ENCODE measurements at places on chromosomes 7 and 10.

GRCh38 chr7:107982918-107983389 lies 20.0 kb downstream of the LAMB1 start:
- no peak for DNase-seq

DNA sequence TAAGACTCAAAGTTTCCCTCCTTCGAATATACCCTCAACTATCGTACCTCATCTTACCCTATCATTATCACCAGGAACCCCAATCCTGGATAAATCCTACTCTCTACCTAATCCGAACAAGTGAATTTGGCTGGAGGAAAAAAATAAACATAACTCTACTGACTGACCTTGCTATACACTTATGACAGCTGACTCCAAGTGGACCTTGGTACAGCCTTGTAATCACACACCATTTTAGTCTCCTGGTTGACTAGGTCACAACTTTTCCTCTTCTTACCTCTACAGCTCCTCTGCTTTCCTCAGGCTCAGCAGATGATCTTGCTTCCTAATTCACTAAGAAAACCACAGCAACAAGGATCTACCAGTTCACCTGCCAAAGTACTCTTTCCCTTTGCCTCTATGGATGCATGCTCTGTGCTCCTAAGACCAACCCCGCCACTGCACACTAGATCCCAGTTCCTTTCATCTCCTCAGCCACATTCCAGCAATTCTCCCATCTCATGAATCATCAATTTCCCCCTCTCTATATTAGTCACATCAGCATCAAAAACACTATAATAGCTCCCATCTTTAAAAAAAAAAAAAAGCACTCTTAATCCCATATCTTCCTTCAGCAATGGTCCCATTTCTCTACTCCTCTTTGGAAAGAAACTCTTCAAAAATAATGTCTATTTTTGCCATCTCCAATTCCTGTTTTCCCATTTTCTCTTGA lies 35.5 kb downstream of the COA1 start:
- no peak for DNase-seq

DNA sequence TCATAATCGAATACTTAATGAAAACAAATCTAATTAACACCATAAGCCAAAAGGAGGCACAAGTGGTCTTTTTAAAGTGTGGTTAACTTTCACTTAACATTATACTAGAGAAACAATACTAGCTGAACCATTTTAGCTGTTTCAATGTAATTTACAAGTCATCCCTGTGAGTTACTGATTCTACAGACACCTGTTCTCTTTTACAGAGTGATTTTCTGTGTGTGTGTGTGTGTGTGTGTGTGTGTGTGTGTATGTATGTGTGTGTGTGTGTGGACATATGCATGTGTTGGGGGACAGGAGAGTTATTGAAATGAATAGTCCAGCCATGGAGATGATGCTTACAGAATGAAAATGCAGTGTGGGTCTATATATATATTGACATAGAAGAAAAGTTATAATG lies 200.2 kb downstream of the DNAJC1 start:
- DNase-seq = no peak

DNA sequence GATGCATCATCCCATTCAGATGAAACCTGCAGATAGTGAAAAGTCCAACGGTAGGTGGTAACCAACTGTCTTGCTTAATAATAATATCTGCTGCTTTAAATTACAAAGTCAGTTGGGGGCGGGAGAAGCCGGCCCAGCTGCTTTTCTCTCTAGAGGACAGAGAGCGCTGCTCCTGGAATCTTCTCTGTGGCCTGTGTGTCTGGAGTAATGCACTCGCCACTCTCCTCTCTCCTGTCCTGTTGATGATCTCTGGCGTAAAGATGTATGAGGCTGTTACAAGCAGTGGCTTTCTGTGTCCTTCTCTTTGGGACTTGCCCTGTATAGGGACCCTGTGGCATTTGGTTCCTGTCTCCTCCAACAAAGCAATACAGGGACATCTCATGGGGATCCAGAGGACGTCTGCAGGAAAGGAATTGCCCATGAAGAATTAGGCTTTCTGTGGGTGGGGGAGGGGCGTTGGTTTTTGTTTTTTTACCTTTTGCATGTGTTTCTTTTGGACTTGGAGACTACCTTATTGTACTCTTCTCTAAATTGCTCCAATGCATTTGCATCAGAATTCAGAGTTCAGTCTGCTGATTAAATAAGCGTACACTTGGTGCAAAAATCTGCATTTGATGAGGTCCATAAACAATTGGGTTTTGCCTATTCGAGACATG lies 231.6 kb downstream of the CELF2 start:
- no peak for DNase-seq

DNA sequence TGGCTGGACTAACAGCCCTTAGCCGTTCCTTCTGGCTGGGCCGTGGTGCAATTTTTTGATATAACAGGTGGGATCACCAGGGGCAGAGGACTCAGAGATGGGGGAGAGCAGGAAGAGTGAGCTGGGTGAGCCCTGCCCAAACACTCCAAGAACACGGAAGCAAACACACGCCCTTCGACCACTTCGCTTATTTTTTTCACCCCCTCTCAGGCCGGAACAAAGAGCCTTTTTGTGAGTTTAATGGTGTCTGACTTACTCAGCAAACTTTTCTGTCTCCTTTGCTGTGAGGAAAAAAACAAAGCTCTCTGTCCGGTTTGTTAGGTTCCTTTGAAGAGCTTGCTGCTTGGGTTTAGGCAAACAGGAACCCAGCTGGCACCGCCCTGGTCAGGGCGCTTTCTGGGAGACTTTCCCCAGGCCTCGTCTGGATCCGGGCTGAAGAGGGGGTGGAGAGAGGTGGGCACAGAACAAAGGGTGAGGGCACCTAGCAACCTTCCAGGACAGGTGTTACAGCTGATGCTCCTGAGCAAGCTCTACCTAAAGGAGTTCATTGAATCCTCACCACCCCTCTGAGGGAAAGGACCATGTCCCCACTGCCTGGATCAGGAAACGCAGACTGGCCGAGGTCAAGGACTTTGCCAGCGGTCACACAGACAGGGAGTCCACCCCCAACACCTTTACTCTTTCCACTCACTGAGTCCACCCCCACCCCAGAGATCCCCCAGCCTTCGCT lies 23.3 kb downstream of the CALML3 start:
- no peak for DNase-seq

DNA sequence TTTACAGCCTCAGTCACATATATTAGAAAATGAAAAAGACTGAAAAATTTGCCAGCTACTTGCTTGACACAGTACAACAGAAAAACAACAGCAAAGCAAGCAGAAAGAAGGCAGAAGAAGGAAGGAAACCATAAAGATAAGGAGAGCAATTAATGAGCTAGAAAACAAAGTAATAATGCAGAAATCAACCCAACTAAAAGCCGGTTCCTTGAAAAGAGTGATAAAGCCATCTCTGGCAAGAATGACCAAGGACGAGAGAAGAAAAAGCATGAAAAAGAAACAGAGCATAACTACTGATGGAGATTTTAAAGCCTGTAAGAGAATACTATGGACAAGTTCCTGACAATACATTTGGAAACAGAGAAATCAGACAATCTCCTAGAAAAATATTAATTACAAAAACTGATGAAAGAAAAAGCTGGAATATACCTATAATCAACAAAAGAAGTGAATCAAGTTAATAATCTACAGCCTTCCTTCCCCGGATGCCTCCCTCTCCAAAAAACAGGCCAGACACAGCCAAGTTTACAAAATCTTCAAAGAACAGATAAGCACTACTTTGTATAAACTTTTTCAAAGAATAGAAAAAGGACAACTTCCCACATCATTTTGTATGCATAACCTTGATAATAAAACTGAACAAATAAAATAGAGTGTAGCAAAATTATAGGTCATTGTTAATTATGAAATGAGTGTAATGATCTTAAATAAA lies 204.0 kb downstream of the BAMBI start:
- no peak for DNase-seq

- no peak for DNase-seq
Measured at GRCh38 chr10:22150842-22151241, 67.0 kb downstream of the EBLN1 start.

GRCh38 chr10:71399946-71400345 lies 3.2 kb downstream of the CDH23 start:
- DNase-seq = no peak

DNA sequence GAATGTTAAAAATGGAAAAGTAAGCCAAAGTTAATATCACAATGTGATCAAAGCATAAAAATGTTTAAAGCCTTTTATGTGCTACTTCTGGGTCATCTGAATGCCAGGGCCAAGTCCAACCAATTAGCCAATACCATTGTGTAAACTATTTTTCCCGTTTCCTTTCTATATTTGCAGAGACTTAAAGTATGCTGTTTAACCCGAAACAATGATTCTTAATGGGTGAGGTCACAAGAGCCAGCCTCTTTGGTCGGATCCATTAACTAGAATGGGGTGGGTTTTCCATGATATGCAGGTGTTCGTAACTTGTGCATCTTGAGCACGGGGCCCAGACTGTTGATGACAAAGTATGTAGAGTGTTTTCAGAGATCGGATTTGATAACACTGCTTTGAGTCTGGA lies 111.3 kb upstream of the IGFBP3 start:
- no peak for DNase-seq

DNA sequence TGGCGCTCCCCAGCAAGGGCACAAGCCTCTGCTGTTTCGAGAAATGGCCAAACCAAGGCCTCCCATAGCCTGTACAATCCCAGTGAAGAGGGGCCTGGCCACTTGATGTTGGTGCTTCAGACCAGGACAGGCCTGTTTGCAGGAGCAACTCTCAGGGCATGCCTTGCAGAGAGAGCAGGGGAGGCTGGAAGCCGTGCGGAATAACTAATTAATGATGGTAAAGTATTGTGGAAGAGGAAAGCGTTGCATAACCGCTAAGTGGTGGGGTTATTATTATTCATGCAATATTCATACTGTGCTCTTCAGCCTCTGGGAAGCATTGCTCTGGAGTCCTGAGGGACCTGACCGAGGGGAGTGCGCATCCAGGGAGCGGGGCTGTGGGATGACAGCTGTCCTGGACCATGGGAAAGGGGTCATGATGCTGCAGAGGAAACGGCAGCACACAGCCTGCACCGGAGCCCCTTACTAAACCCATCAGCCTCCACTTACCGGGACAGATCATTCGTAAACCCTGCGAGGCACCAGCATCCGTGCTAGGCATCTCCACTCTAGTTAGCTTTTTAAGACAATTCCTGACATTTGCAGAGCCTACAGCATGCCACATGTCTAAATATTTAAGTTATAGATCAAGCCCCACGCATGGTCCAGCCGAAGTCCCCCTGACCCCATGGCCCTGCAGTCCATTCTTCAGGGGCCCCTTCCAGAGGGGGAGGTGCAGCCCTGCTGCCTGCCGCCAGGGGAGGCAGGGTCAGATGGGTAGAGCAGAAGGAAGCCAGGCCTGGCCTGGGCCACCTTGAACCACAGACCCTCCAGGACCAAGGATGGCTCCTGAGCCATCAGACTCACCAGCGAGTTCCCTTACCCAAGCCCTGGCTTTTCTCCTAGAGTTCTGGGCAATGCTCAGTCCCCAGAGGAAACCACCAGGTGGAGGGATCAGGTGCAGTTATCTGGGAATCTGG lies 11.6 kb downstream of the TMEM273 start:
- no peak for DNase-seq

DNA sequence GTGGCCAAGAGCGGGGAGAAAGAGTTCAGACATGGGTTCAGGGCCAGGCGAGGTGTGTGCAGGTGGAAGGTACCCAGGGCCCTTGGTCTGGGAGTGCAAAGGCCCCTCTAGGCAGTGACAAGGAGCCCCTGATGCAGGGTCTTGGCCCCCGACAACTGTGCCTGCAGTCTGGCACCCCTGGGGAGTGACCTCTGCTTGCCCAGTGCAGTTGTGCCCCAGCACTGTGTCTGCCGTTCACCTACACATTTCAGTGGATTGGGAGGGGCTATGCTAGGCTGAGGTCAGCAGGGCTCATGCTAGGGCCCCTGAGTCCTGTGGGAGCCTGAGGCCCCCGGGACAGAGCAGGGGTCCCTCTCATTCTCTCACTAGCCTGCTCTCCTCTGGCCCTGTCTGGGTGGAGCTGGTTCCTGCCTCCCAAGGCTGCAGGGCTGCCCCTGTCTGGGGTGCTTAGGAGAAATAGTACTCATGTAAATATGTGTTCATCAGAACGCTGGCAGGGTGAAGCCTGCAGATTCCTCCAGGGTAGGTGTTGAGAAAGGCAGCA lies 550.4 kb downstream of the TCERG1L start:
- DNase-seq = no peak

DNA sequence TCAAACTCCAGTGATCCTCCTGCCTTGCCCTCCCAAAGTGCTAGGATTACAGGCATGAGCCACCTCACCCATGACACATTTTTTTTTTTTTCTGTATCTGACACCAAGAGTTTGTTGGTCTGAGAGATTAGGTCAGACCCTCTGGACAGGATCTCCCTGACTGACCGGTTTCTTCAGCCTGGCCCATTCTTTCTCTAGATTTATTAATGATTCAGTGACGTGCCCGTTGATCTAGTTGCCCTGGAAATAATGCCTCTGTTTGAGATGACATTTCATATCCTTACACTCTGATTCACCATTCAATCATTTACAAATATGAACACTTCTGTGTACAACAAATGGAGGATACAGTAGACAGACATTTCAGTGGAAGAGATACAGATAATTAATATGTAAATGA lies 1.4 kb upstream of the ZNF212 start:
- DNase-seq = no peak

DNA sequence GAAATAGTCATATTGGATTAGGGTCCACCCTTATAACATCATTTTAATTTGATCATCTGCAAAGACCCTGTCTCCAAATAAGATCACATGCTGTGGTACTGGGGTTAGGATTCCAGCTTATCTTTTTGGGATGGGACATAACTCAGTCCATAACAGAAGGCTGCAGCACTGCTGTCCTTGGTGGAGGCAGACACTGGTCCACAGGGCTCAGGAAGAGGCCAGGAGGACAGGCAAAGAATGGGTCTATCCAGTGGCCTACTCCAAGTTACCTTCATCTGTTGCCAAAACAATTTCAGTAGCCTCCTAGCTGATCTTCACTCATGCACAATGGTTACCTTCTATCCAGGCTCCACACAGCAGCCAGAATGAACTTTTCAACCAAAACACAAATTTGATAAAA lies 387.0 kb downstream of the GRID1 start:
- no peak for DNase-seq

DNA sequence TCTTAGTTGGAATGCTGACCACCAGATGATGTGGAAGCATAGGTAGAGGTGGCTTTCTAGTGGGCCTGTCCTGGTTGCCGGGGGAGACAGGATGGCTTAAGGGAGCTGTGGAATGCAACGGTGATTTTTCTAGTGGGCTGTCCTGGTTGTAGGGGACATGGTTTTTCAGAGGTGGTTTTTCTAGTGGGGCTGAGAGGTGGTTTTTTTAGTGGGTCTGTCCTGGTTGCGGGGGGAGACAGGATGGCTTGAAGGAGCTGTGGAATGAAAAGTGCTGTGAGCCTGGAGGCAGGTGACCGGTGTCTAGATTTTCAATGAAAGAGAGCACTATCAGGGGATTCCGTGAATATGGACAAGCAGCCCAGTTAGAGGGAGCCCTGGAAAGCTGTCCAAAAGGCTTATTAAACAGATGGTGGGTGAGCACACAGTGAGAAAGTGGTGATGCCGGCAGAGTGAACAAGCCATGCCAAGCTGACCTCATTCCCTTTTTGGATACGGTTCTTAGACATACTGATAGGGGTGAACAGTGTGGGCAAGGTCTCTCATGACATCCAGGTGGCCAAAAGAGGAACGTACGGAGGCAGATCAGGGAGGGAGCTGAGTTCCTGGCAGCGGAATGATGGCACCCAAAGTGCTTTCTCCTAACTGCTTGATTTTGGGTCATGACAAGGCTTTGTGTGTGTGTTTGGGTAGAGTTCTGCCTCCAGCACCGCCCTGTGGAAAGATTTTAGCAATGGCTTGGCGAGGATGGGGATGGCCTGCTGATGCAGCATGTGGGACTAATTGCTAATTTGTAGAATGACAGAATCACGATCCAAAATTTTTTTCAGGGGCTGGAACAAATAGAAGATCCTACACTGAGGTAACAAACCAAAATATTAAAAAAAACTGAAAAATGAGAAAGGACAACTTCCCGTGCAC lies 126.6 kb downstream of the TMEM178B start:
- no peak for DNase-seq

- no peak for DNase-seq
Measured at GRCh38 chr7:16743236-16743635, 10.3 kb upstream of the TSPAN13 start.
